Right lung (tissue), 10 donors: ENCODE measurements at places on chromosomes 3 and 15. TPM values are rescaled to one million over a fixed set of nuclear protein-coding genes. Genes with fewer than 3 reads are reported as not detected.
A peak's percentile ranks its signal among the peaks of the same experiment; 100 is the strongest.

GRCh38 chr3:139610886-139611285 is 66.9 kb downstream of the NMNAT3 start:
- no peak for DNase-seq

DNA sequence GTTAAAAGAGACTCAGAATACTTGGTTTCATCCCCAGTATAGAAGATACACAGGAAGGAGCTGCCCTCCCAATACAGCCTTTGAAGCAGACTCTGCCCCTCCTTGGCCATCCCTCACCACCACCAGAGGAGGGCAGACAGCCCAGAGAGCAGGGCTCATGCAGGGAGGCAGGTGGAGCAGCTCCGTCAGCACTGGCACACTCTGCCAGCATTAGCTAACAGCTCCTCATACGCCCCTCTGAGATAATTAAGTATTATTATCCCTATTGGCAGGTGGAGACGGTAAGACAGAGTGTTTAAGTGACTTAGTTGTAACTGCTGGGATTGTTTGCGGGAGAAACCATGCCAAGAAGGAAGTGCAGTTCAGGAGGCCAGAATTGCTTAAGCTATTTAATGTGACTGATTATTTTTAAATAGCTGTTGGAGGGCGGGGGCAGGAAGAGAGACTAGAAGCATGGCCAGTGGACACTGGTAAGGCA is 434.0 kb downstream of the EPHB1 start:
- DNase-seq, result peak; percentile 56

DNA sequence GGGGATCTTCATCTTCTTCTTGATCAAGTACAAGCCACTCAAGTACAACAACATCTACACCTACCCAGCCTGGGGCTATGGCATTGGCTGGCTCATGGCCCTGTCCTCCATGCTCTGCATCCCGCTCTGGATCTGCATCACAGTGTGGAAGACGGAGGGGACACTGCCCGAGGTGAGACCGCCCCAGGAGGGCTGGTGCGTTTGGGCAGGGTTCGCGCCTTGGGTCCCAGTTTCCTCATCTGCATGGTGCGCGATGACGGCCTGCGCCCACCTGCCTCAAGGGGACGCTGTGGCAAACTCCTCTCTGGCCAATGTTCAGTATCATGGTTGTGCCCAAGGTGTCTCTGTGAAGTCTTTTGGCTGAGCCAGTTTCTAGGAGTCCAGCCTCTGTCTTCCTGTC is 57.5 kb upstream of the SLC6A1 start:
- DNase-seq, result no peak

DNA sequence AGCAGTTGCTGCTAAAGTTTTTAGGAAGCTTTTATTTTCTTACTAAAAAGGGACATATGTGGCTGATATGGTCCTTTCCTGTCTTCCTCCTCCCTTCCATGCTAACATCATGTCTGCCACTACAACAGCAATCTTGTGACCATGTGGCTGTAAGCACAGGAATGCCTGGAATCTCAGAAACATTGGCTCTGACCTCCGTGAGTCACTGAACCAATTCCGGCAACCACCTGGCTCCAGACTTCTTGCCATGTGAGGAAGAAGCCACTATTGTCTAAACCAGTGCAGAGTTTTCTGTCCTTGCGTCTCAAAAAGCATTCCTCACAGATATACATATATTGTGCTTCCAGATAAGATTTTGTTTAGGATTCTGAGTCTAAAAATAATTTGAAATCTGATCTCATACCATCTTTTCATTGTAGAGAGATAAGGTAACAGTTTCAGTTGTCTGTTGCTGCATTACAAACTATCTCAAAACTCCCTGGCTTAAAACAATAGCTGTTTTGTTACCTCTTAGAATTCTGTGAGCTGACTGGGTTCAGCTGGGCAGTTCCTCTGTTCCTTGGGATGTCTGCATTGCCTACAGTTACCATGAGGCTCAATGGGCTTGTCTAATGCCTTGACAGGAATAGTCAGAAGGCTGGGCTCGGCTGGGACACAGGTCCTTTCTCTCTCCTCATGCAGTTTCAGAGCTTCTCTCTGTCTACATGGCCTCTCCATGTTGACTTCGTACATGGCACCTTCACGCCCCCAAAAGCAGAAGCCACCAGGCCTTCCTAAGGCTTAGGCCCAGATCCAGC is 77.3 kb upstream of the MAGI1 start:
- no peak for DNase-seq

The ZDHHC23 gene
- polyA plus RNA-seq, result 5.2 TPM

- no peak for DNase-seq
Observed at GRCh38 chr3:151213881-151214280, 10.9 kb upstream of the GPR171 start.

The ESYT3 gene
- polyA plus RNA-seq, result 25.6 TPM

- no peak for DNase-seq
Observed at GRCh38 chr3:155069729-155070128, 10.4 kb upstream of the MME start.

The IGF2BP2 gene
- polyA plus RNA-seq, result 53.3 TPM

DNA sequence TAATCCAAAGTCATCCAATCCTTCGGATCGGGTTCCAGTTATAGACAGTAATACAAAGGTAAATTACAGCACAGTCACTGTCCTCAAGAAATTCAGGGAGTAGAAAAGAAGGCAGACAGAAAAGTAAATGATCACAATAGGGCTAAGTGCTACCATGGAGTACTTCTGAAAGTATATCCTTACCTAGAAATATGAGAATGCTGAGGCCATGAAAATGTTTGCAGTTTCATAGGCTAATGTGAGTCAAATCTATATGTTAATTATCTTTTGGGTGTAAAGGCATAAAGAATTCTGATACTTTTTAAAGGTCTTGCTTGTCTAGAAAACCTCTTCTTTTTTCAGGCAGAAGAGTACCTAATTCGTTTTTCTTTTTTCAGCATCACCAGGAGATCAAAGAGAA is 29.8 kb downstream of the PBRM1 start:
- no peak for DNase-seq

The SCAMP5 gene
- 15.5 TPM for polyA plus RNA-seq

The HTD2 gene
- polyA plus RNA-seq, result 12.5 TPM

GRCh38 chr3:107209302-107209990 is 167.8 kb upstream of the CCDC54 start:
- DNase-seq, result peak; percentile 52

The PRR20G gene
- not detected for polyA plus RNA-seq

DNA sequence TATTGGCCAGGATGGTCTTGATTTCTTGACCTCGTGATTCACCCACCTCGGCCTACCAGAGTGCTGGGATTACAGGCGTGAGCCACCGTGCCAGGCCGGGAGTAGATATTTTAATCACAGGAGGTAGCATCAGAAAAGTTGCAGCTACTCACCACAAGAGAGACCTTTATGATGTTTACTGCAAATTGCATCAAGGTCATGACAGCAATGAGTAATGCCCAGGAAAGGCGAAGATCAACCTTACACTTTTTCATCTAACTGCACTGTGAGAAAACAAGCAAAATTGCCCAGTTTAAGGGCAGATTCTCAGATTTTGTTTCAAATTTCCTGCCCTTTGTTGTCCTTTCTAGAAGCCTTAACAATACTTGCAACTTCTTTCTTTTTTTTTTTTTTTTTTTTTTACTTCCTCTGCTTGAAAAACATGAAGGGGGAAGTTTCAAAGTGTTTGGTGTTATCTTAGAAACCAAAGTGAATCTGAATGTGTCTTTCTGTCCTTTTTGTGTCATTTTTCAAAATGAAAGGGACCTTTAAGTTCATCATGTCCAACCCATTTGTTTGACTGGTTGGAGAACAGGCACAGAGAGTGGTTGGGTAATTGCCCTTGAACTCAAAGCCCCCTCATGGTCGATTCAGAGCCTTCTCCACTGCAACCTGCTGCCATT is 25.0 kb downstream of the TGFBR2 start:
- DNase-seq, result no peak

DNA sequence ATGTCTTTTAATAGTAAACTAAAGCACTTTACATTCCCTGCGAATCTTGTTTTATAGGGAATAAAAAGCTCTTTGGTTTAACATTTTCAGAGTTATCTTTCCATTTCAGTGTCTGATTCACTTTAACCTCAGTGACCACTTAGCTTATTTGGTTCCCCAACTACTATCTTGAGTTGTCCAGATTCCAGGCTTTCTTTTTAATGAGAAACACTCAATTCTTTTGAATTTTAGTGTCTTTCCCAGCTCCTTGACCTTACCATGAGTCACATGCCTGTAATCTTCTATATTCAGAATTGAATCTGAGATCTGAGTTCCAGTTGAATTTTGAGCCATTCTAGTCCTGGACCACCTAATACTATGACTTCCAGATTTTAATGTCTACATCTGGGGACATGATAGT is 144.4 kb downstream of the KCNAB1 start:
- DNase-seq, result no peak

GRCh38 chr15:52100807-52101442 is 11.7 kb downstream of the BCL2L10 start:
- DNase-seq, result no peak

DNA sequence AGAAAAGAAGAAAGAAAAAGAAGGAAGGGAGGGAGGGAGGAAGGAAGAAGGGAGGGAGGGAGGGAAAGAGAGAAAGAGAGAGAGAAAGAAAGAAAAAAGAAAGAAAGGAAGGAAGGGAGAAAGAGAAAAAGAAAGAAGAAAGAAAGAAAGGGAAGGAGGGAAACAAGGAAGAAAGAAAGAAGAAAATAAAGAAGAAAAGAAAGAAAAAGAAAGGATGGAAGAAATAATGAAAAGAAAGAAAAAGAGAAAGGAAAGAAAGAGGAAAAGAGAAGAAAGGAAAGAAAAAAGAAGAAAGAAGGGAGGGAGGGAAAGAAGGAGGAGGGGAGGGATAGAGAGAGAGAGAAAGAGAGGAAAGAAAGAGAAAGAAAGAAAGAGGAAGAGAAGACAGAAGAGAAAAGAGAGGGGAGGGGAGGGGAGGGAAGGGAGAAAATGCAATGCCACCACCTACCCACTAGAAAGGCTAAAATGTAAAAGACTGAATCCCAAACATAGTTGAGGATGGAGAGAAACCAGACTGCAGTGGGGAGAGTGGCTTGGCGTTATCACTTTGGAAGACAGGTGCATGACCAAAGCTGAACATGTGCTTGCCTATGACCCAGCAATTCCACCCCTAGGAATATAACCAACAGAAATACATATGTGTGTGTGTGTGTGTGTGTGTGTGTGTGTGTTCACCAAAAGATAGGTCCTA is 66.9 kb upstream of the KLF13 start:
- DNase-seq, result no peak

GRCh38 chr3:195274259-195274966 is 3.5 kb upstream of the XXYLT1 start:
- no peak for DNase-seq

- no peak for DNase-seq
Observed at GRCh38 chr3:4139462-4140140, 163.6 kb upstream of the SETMAR start.

The CSPG4 gene
- polyA plus RNA-seq, result 38.6 TPM

GRCh38 chr3:57948080-57948671 is 60.0 kb upstream of the FLNB start:
- DNase-seq, result no peak

DNA sequence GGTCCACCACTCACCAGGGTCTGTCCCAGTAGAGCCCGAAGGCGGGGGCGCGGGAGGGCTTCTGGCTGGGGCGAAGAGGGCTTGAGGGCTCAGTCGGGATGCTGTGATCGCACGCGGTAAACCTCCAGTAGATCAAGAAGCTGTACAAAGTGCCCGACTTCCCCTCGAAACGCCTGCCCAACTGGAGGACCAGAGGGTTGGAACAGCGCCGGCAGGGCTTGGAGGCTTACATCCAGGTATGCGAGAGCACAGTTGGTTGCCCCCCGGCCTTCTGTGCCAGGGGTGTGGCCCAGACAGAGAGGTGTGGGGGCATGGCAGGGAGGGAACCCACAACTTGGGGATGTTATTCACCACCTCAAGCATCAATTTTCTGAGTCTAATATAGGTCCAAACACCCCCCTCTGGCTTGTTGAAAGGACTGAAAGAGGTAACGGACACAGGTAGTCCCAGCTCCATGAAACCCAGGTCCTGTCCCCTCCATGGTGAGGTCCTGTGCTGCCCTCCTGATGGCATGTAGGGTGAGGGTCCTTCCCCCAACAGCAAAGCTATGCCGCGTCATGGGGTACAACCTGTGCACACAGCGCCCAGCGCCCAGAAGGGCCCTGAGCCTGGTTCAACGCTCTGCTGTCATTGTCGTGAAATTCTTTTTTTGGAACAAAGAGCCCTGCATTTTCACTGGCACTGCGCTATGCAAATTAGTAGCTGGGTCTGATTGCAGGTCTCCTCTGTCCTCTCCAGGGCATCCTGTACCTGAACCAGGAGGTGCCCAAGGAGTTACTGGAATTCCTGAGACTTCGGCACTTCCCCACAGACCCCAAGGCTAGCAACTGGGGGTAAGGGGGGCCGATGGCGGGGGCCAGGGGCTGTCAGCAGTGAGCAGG is 1.2 kb downstream of the SNX22 start:
- DNase-seq, result no peak

The MLF1 gene
- 72.1 TPM for polyA plus RNA-seq

DNA sequence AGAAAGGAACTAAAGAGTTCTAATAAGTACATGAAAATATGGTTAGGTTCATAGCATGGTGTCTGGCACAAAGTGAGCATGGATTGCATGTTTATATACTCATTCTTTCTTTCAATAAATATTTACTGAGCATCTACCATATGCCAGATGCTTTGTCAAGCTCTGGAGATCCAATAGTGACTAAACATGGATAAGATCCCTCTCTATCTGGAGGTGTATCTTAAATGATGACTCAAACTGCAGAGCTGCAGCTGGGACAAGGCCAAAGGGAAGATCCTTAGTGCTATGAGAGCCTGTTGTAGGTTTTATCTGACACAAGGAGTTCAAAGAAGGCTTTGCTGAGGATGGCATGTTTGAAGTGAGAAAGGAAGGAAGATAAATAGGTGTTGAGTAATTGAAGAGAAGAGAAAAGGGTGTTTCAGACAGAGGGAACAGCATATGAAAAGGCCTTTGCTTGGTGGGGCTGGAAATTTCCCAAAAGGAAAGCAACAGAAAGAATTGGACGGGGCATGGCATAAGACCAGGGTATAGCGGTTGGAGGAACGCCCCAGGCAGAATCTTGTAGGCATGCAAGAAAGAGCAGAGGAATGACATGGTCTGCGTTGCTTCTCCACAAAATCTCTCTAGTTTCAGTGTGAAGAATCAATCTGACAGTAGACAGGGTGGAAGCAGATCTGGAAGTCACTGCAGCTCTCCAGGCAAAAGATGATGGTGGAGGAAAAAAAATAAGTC is 239.9 kb upstream of the LRTM1 start:
- DNase-seq, result no peak

- no peak for DNase-seq
Observed at GRCh38 chr3:153349108-153349499, 187.1 kb downstream of the RAP2B start.

- no peak for DNase-seq
Observed at GRCh38 chr3:75631541-75631940, 32.6 kb upstream of the FRG2C start.

The AADACL2 gene
- polyA plus RNA-seq, result not detected

GRCh38 chr3:47617086-47618010 is 38.7 kb upstream of the CSPG5 start:
- DNase-seq, result no peak

The SLC24A5 gene
- 0.31 TPM for polyA plus RNA-seq

GRCh38 chr3:195238081-195238571 is 32.8 kb downstream of the XXYLT1 start:
- no peak for DNase-seq

GRCh38 chr3:171256445-171257250 is 203.6 kb downstream of the TNIK start:
- DNase-seq, result no peak

GRCh38 chr3:158152186-158152585 is 42.3 kb downstream of the RSRC1 start:
- DNase-seq, result no peak

The COPB2 gene
- 155 TPM for polyA plus RNA-seq

The LAMB2 gene
- 361 TPM for polyA plus RNA-seq
